ENCODE measurements at places on chromosomes 6 and 20.

GRCh38 chr6:138044972-138045371, 62.2 kb downstream of the PERP start:
- DNase-seq: no peak

DNA sequence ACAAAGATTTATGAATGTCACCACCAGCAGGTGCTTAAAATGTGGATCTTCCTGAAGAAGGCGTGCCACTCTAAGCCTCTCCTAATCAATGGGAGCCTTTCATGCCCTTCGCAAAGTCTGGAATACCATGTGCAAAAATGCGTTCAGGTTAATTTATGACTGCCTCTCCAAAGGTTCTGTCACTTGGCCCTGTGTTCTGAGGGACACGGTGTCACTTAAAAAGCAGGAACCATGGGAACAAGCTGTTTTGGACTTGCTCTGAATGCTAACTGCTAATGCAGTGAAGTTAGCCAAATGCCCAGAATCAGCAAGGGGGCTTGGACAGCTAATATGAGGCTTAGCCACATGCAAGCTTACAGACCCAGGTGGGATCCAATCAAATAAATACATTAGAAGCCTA, 250.3 kb downstream of the TSHZ2 start:
- no peak for DNase-seq

DNA sequence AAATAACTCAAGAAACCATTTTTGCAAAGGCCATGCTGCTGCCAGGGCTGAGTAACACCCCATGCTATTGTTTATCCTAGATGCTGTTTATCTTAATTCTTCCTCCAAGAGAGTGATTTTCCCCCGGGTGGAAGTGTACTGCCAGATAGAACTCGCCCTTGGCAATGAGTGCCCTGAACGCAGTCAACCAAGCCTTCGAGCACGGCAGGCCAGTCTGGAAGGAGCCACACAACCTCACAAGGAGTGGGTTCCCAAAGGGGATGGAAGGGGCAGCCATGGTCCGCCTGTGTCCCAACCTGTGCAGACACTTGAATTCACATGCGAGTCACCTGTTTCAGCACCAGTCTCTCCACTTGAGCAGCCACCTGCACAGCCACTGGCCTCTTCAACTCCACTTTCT, 31.9 kb downstream of the PNPLA1 start:
- no peak for DNase-seq

DNA sequence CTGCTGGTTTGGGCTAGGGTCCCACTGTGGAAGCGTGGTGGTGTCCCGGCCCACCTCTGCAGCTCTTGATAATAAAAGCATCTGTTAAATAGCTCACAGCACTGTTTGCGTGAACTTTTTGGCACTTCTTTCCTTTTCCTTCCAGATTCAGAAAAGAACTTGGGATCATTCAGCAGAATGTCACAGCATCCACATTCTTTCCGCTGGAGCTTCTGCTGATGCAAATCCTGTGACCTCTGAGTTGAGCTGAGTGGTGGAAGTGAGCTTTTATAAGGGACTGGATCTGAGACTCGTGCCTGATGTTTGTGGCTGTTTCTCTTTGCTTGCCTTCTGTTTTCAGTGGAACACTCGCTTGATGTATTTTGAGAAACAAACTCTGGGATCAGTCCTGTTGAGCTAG, 3.9 kb downstream of the OSBPL2 start:
- DNase-seq: no peak

GRCh38 chr6:83215131-83216047, 22.2 kb downstream of the RWDD2A start:
- DNase-seq: peak; percentile 85

GRCh38 chr6:27214126-27214601, 33.3 kb upstream of the PRSS16 start:
- DNase-seq: no peak

DNA sequence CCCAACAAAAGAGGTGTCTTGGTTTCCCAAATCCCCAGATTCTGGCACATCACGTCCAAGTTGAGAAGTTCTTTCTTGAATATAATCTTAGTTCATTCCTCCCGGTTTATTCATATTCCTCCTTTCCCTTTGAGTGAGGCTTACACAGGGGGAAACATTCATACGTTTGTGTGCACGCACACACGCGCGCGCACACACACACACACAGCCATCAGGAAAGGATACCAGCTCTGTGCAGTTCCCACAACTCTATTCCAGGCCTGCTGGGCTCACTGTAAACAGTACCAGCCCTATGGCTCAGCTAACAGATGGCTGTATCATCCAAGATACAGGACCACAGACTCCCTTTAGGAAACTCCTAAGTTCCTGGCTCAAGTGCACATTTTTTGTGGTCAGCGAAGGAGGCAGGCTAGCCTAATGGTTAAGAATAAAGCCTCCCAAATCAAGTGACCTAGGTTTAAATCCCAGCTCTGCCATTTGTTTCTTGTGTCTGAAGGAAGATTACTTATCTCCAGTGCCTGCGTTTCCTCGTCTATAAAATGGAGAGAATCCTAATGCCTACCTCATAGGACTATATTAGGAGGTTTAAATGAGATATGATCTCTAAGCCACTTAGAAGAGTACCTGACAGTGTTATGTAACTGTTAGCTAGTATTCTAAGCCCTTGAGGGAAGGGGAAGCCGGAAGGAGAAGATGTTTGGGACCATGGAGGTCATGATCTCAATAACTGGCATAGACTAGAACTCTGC, 3.7 kb upstream of the TAF8 start:
- DNase-seq: no peak

GRCh38 chr20:38799203-38799602, 6.3 kb upstream of the PPP1R16B start:
- DNase-seq: no peak

- no peak for DNase-seq
Measured at GRCh38 chr6:103750603-103751002, 1109.1 kb downstream of the HACE1 start.

GRCh38 chr6:106098383-106099234, 12.5 kb downstream of the PRDM1 start:
- no peak for DNase-seq

- DNase-seq: no peak
Measured at GRCh38 chr6:6826095-6826901, 237.8 kb downstream of the LY86 start.

GRCh38 chr6:96899019-96899418, 1.3 kb upstream of the NDUFAF4 start:
- peak; percentile 14 for DNase-seq

DNA sequence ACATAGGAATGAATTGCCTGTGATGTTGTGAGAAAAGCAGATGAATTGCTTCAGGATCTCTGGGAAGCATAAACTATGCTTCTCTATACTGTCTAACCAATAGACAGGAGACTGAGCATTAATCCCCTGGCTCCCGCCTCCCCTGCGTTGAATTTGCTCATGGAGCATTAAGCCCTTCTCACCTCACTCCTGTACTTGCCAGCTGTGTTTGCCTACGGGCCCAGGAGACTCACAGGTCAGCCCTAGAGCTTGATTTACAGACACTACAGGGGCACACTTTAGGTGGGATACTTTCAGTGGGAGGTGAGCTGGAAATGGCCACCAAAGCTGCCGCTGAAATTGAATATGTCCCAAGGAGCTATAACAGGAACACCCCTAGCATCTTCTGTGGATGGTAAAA, 418.7 kb downstream of the CBLN4 start:
- no peak for DNase-seq

GRCh38 chr20:4451487-4452081, 270.1 kb upstream of the PRND start:
- no peak for DNase-seq

DNA sequence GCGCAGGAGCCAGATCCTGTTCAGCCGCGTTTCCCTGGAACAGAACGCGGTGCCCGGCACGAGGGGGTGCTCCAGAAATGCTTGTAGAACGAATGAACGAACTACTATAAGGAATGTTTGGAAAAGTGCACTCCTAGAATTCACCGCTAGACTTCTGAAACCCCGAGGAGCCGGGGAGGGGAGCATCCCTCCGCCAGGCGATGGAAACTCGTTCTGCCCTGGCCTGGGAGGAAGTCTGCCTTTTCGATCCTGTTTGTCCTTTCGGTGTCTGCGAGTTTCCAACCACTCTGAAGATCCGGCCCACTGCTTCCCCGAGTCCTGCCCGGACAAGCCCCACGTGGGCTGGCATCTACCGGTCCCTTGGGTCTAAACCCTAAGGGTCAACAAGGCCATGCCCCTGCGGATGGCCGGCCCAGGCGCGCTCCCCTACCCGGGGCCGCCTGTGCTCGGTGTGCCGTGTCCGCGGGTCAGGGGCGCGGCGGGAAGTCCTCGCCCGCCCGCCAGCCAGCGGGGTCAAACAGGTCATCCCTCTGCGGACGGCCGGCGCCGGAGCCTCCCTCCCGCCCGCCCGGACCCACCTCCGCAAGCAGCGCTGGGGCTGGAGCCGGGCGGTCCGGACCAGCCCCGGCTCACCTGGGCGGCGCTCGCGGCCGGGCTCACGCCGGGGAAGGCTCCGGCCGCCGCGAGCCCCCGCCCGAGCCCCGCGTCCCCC, 526 bp downstream of the SULF2 start:
- no peak for DNase-seq

GRCh38 chr20:33977535-33977934, 16.2 kb upstream of the RALY start:
- no peak for DNase-seq

DNA sequence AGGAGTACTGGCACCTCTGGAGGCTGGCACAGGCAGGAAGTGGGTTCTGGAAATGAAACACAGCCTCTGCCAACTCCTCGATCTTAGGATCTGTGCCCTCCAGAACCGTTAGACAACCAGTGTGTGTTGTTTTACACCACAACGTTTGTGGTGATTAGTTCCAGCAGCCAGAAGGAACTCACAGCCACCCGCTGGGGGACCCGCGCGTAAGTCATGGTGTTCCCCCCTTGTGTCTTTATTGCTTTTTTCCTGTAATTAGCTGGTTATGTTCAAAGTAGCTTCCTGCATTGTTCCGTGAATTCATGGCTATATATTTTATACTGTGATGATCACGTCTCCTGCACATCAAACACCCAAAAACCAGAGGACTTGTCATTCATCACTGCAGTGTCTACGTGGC, 117.4 kb downstream of the RNASET2 start:
- DNase-seq: no peak

DNA sequence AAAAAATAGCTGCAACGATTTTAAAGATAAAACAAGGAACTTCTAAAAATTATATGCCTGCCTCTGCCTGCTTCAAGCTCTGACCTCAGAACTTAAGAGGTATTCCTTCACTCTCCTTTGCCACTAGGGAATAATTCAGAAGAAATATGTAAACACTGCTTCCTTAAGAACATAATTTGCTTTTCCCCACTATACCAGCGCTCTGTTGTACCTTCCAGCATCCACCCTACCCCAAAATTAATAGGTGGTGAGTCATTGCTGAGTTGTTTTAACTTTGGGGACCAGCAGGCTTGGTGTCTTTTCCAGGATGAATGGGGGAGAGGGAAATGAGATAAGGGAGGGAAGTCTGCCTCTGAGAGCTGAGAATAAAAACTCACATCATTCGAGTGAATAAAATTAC, 107.7 kb upstream of the ATXN1 start:
- DNase-seq: no peak

DNA sequence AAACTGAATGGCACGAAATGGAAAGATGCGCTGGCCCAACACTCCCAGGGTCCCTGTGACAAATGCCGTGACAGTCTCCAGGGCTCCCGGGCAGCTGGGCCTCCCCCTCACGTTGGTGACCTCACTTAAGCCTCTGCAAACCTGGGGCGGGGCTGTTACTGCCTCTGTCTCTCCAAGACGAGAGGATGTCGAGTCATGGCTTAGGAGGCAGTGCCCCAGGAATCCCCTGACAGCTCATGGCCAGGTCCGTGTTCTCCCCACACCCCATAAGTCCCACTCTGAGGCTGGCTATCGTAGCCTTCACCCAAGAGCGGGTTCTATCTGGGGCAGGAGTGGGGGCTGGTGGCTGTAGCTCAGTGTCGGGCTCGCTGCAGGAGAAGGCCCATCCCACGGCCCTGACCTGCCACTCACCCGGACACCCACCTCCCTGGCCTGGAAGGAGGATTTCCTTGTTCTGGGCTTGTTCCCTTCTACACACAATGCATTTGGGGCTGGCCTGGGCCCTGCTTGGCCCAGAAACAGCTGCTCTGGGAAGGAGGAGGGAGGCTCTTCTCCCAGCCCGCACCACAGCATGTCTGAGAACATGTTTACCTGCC, 5.6 kb upstream of the RPS21 start:
- no peak for DNase-seq

Measured in NCI-H1436 (cell line).